ENCODE measurements at places on chromosomes 4 and X. TPM values are rescaled to one million over a fixed set of nuclear protein-coding genes. Genes with fewer than 3 reads are reported as not detected.

GRCh38 chrX:3393178-3393577, 46.7 kb upstream of the MXRA5 start:
- DNase-seq: no peak

- DNase-seq: no peak
These were observed 34.1 kb downstream of the DCHS2 start for GRCh38 chr4:154457471-154457870.

- no peak for DNase-seq
These were observed 152.7 kb downstream of the POU4F2 start for GRCh38 chr4:146791439-146791838.

MAP9 gene
- polyA plus RNA-seq: 33.1 TPM

TGIF2LX gene
- not detected for polyA plus RNA-seq

Measured in right renal cortex interstitium (tissue), 3 donors.